ENCODE measurements at places on chromosomes 11 and 22.

- no peak for DNase-seq
Measured at GRCh38 chr22:38751422-38752346, 4.1 kb downstream of the SUN2 start.

DNA sequence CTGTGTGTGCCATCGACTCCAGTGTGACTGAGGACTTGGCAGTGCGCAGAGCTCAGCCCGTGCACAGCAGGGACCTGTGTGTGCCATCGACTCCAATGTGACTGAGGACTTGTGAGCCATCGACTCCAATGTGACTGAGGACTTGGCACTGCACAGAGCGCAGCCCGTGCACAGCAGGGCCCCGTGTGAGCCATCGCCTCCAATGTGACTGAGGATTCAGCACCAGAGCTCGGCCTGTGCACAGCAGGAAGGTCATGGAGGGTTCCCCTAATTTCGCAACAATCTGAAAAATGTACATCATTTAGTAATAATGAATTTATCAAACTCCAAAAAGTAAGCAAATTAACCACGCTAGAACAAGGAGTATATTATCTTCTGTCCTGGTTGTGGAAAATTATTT lies 348.3 kb upstream of the B3GAT1 start:
- DNase-seq, result no peak

DNA sequence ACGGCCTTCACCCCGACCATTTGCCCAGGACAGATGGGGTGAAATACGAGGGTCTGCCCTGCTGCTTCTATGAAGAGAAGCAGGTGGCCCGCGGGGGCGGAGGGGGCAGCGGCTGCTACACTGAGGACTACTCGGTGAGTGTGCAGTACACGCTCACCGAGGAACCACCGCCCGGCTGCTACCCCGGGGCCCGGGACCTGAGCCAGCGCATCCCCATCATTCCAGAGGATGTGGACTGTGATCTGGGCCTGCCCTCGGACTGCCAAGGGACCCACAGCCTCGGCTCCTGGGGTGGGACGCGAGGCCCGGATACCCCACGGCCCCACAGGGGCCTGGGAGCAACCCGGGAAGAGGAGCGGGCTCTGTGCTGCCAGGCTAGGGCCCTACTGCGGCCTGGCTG lies 11.2 kb downstream of the C22orf31 start:
- DNase-seq, result no peak

DNA sequence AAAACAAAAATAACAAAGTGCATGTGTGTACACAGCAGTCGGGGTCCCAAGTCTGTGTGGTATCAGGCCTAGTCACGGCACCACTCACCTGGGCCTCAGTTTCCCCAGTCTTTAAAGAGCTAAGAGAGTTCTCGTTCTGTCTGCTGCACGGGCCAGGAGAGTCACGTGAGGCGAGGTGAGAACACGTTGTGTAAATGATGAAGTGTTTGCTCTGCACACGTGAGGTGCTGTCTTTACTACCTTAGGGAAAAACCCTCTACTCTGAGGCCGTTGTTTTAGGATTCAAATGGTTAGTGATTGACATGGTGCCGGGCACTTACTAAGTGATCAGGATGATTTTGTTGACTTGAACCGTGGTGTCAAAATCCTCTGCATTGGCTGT lies 86.5 kb upstream of the PPARA start:
- peak; percentile 37 for DNase-seq

- DNase-seq, result no peak
Measured at GRCh38 chr11:24070435-24070834, 426.4 kb upstream of the LUZP2 start.

DNA sequence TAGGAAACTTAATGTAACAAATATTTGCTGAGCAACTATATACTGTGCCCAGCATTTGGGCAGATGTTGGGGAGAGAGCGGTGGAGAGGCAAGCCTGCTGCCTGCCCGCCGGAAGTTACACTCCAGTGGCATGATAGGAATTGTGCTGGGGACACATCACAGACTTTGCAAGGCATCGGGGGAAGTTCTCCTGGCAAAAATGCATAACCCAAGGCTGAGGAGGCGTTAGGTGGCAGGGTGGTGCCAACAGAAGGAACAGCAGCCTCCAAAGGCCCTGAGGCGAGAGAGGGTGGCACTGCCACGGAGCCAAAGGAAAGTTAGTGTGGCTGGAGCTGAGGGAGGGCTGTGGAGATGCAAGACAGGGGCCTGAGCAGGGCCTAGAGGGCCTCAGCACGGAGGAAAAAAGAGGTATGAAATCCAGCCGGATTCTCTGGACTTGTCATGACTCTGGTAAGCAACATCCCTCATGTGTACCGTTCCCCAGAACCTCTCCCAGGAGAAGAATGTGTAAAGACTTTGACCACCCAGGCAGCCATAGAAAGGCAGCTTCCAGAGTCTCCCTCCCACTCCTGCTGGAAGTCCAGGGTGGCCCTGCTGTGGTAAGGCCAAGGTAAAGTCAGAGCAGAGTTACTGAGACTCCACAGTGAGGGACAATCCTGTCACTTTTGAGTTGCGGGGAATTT lies 76.1 kb upstream of the RAB1B start:
- no peak for DNase-seq

DNA sequence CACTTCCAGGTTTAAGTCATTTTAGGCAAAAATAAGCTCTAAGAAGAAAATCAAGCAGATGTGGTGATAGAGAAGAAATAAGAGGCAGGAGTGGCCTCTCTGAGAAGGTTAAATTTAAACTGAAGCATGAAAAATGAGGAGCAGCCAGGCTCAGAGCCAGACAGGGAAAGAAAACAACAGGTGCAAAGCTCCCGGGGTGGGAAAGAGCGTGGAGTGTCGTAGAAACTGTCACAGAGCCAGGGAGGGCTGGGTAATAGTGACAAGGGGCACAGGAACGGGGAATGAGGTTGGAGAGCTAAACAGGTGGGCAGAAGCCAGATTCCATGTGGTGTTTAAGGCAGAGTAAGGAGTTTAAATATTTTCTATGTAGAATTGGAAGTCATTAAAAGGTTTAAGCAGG lies 132.1 kb upstream of the BLID start:
- peak; percentile 93 for DNase-seq
